HS-5 (cell line): ENCODE measurements at places on chromosomes 1 and 21.

DNA sequence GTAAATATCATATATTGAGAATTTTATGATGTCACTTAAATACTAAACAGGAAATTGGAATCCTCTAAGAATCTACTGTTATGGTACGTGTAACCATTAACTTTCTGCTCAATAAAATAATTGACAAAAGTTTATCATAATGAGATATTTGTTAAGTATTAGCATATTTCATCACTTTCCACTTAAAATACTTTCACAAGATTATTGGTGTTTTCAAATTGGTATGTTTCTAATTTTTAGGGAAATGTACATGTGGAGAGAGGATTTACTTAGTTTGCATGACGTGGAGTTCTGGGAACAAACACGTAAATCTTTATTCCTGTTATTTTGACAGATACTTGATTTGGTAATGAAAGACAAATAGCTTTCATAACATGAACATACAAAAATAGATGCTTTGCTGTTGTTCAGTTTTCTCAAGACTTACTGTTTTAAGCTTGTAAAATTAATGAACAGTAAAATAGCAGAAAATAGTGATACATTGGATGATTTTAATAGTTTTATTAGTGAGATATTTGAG is 1.6 kb downstream of the SRSF11 start:
- DNase-seq: no peak

- DNase-seq: no peak
These were observed 283.6 kb upstream of the C1orf105 start for GRCh38 chr1:172136925-172137324.

GRCh38 chr1:219626865-219627264 is 14.0 kb upstream of the ZC3H11B start:
- DNase-seq: no peak

GRCh38 chr1:25193229-25193628 is 39.1 kb downstream of the SYF2 start:
- DNase-seq: no peak

DNA sequence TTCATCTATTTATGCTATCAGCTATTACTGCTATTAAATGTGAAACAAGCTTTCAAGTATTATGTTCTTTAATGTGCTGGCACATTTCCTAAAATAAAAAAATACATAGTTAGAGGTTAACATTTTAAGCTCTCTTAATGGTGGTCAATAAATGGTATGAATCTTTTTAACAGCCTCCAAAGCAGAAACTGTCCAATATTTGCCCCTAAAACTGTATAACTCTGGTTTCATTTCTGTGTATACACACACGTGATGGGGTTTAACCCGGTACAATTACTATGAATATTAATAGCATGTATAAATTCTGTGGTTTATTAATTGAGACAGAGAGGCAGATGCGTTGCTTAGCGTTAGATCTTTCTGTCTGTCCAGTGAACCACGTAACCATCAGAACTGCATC is 2.2 kb downstream of the ESRRG start:
- DNase-seq: no peak

DNA sequence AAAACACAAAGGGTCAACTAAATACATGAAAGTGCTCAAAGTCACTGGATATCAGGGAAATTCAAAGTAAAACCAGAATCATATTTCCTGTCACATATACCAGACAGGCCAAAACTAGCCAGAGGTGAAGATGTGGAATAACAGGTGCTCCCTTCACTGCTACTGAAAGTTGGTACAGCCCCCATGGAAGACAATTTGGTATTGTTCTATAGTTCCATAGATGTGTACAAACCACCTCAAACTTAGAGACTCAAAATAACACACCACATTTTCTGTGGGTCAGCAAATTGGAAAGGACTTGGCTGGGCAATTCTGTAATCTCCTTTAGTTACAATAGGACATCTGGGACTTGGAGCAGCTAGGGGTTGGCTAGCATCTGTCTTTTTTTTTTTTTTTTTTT is 24.5 kb upstream of the SOAT1 start:
- DNase-seq: no peak

DNA sequence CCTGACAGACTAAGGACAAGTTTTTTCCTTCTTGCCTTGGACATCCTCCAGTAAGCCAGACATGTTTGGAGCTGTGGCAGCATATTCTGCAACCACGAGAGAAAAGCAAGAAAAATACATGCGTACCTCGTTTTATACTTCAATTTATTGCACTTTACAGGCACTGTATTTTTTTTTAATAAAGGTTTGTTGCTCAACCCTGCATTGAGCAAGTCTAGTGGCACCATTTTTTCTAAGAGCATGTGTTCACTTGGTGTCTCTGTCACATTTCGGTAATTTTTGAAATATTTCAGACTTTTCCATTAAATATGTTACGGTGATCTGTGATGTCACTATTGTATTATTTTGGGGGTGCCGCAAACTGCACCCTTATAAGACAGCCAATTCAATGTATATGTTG is 2.1 kb upstream of the SSX2IP start:
- DNase-seq: no peak

GRCh38 chr1:119046429-119046784 is 58.3 kb upstream of the TBX15 start:
- no peak for DNase-seq

GRCh38 chr1:4489486-4489885 is 164.9 kb upstream of the AJAP1 start:
- no peak for DNase-seq

- no peak for DNase-seq
These were observed 517.2 kb upstream of the B3GALT2 start for GRCh38 chr1:193703655-193704054.

GRCh38 chr1:94909486-94909885 is 17.4 kb downstream of the CNN3 start:
- no peak for DNase-seq

DNA sequence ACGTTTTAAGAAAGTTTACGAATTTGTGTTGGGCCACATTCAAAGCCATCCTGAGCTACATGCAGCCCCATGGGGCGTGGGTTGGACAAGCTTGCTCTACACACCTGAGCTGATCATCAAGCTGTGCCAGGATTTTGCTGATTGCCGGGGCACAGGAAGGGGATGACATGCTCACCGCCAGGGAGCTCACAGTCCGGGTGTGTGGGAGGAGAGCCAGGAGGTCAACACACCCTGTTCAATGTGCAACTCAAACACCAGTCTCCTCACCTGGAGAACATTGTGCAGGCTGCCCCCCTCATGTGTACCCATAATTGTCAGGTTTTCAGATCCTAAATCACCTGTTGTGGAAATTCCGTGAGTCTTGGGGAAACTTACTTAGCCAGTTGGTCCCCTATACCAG is 969 bp downstream of the CYP4A11 start:
- DNase-seq: no peak

- no peak for DNase-seq
These were observed 413.1 kb downstream of the PTPRU start for GRCh38 chr1:29649189-29650040.

DNA sequence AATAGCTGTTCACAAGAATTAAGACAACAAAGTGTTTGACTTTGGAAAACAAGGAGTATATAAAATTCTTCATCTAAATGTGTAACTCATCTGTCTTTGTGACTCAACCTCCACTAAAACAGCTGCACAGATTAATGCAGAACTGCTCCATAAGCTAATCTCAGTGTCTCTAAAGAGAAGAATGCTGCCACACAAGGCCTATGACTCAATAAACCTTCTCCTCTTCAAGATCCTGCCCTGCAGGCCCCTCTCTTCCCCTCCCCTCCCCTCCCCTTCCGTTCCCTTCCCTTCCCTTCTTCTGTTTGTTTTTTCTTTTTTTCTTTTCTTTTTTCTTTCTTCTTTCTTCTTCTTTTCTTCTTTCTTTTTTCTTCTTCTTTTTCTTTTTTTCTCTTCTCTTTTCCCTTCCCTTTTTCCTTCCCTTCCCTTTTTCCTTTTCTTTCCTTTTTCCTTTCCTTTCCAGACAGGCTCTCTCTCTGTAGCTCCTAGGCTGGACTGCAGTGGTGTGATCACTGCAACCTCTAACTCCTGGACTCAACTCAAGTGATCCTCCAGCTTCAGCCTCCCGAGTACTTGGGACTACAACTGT is 1052.8 kb downstream of the BRINP3 start:
- no peak for DNase-seq
